ENCODE measurements at places on chromosomes 3 and 15. TPM values are rescaled to one million over a fixed set of nuclear protein-coding genes. Genes with fewer than 3 reads are reported as not detected.

SLC9C1 gene
- not detected for total RNA-seq

IL20RB gene
- 1.0 TPM for total RNA-seq

THRB gene
- total RNA-seq: not detected

PCSK6 gene
- 0.13 TPM for total RNA-seq

HRG gene
- not detected for total RNA-seq

Data from SJCRH30 (cell line).